Kidney (tissue), 22 donors: ENCODE measurements at places on chromosomes 7 and 10.
A peak's percentile ranks its signal among the peaks of the same experiment; 100 is the strongest.

DNA sequence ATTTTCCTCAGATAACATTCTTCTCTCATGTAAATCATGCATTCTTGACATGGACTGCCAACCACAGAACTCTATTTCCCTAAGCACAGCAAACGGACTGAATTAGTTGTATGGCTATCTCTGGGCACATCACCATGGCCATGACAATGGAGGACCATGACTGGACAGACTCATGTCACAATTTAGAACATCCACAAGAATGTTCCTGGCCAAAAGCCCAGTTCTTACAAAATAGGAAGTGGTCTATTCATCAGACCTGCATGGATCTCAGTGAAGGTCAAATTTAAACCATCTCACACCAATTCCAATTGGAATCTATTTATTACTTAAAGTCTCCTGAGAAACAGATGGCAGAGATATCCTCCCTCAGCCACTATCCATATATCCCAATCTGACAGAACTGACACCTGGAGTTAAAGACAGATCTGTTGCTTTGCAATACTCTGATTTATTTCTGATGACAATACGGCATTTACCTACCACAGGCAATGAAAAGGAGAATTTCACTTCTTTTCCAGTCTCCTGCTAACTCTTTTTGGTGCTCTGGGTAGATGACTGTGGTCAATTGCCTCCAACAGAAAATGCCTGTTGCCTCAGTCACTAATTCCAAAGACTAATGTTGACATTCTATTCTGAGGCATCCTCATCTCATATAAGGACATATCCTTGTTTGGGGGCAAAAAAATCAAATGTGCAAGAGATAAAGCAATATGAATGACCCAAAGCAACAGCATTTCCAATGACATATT is 254.8 kb downstream of the HTR7 start:
- H3K27ac ChIP-seq: no peak overlapping the region
- no peak for DNase-seq
- no peaks in the 10 kb centered on the region for H3K4me1 ChIP-seq
- no peaks in the 10 kb centered on the region for H3K27me3 ChIP-seq
- H3K4me3 ChIP-seq: no peak overlapping the region
- H3K36me3 ChIP-seq: no peaks in the 10 kb centered on the region

- DNase-seq: no peak
- no peaks in the 10 kb centered on the region for H3K27me3 ChIP-seq
- H3K36me3 ChIP-seq: no peaks in the 10 kb centered on the region
- no peak overlapping the region for H3K4me3 ChIP-seq
These were observed 2.9 kb downstream of the CDK14 start for GRCh38 chr7:90599038-90599437.

DNA sequence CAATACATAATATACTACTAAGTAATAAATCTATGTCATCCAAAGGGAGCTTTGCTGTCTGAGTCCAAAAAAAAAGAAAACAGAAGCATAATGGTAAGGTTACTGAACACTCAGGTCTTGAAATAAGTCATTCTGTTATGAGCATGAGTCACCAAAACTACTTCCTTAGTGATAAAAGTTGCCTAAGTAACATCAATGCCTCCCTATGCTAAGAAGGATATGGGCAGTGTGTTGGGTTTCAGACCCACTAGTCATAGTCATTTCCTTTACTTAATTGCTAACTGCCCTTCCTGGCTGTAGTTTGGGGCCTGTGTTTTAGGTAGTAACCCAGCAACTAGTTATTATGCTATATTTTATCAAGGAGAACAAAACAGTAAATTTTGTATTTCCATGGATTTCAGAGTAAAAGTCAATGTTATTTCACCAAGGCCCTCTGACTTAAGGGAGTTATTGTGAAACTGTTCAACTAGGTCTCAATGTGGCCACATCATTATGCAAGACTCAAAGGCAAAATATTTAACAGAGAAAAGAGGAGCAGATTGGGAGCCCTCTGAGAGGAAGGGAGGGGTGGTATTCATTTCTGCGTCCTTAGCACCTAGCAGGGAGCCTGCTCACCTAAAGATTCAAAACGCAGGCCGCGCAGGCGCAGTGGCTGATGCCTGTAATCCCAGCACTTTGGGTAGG is 11.7 kb upstream of the VIM start:
- H3K4me3 ChIP-seq: no peak overlapping the region
- no peaks in the 10 kb centered on the region for H3K36me3 ChIP-seq
- no peaks in the 10 kb centered on the region for H3K4me1 ChIP-seq
- H3K27ac ChIP-seq: peak overlapping the region; percentile 18
- H3K27me3 ChIP-seq: no peaks in the 10 kb centered on the region

- no peak overlapping the region for H3K4me3 ChIP-seq
- H3K36me3 ChIP-seq: no peaks in the 10 kb centered on the region
- no peaks in the 10 kb centered on the region for H3K27me3 ChIP-seq
- H3K4me1 ChIP-seq: no peaks in the 10 kb centered on the region
- H3K27ac ChIP-seq: no peak overlapping the region
These were observed 208.0 kb downstream of the SFMBT2 start for GRCh38 chr10:7202793-7203355.

- peak; percentile 85 for DNase-seq
- peaks cover 4% of the 10 kb centered on the region for H3K36me3 ChIP-seq
- H3K4me3 ChIP-seq: peak overlapping the region; percentile 35
- no peaks in the 10 kb centered on the region for H3K4me1 ChIP-seq
These were observed 31.8 kb upstream of the TOMM7 start for GRCh38 chr7:22854158-22855048.

- H3K27ac ChIP-seq: no peak overlapping the region
- no peaks in the 10 kb centered on the region for H3K36me3 ChIP-seq
- DNase-seq: no peak
- no peak overlapping the region for H3K4me3 ChIP-seq
These were observed 162.3 kb upstream of the NPS start for GRCh38 chr10:127386606-127387327.

DNA sequence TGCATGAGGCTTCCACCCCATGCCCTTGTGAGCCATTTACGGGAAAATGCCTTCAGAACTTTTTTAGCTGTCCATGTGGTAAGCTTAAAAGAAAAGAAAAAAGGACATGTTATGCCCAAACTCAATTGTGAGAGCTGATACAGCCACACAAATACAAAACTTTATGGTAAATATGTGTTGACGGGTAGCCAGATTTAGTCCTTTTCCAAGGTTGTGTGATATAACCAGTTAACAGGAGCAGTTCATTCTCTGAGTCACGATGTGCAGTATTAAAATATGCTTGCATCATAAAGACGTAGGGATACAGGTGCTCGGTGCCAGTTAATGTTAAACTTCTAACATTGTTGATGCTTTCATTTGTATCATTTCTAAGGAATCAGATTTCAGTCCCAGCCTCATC is 350.4 kb downstream of the DNAJB6 start:
- peaks cover 56% of the 10 kb centered on the region for H3K27me3 ChIP-seq
- no peaks in the 10 kb centered on the region for H3K4me1 ChIP-seq

DNA sequence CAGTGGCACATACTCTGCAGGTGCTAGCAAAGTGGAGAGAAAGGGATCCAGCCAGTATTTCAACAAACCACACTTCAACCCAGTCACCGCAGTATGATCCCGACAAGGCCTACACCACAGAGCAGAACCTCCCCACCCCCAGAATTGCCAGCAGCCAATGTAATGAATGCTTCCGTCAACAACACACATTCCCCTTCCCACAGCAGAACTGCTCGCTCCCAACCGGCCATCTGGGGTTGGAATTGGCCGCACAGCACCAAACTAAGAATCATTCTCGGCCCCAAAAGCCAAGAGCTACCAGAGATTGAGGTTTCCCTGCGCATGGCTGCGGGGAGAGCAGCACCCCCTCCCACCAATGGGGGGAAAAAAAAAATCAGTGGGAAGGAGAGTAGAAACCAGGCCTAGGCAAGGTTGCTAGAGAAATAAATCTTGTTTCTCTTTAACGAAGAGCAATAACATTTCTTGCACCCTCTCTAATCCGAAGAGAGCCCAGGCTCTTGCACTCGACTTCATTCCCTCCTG is 1.1 kb downstream of the WASL start:
- peak; percentile 83 for DNase-seq
- peak overlapping the region; percentile 93 for H3K4me3 ChIP-seq
- H3K27ac ChIP-seq: peak overlapping the region; percentile 96
- no peaks in the 10 kb centered on the region for H3K36me3 ChIP-seq
- H3K27me3 ChIP-seq: no peaks in the 10 kb centered on the region

DNA sequence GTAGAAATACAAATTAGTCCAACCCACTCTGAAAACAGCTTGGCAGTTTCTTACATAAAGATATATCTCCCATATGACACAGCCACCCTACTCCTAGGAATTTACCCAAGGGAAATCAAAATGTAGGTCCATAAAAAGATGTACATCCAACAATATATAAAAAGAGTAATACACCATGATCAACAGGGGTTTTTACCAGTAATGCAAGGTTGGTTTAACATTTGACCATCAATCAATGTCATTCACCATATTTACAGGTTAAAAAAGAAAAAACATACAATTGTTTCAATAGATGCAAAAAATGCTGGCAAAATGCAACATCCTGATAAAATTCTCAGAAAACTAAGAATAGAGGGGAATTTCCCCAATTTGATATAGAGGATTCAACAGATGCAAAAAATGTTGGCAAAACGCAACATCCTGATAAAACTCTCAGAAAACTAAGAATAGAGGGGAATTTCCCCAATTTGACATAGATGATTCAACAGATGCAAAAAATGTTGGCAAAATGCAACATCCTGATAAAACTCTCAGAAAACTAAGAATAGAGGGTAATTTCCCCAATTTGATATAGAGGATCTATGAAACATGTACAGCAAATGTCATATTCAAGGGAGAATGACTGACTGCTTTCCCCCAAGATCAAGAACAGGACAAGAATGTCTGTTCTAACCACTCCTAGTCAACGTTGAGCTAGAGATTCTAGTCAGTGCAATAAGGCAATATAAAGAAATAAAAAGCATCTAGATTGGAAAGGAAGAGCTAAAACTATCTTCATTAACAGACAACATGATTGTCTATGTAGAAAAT is 13.7 kb downstream of the ADAP1 start:
- no peaks in the 10 kb centered on the region for H3K27me3 ChIP-seq
- no peak overlapping the region for H3K4me3 ChIP-seq
- no peak for DNase-seq
- no peak overlapping the region for H3K27ac ChIP-seq
- H3K36me3 ChIP-seq: no peaks in the 10 kb centered on the region

DNA sequence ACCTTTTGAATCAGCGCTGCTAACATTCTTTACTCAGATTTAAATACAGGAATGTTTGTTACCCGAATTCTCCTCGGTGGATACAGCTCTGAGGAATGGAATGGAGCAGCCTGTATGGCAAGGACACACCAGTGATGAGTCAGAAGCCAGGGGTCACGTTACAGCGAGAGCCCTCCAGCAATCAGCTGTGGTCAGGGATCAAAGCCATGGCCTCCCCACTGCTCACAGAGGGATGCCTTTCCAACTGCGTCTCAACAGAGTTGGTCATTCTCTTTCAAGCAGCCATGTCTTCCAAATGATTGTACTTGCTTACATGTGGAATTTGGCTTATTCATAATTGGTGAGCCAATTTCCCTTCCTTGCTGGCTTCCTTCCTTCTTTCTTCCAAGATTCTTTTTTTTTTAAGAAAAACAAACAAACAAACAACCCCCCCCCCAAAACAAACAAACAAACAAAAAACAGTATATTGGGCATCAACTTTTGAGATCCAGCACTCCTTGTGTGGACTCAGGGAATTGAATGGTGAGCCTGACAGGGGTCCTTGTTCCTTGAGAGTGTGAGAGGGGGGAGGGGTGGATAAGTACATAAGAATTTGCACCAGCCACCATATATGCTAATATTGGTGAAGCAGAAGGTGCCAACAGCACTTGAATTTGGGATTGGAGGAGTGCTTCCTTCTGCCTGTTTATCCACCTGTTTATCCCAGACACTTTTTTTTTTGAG is 100.2 kb downstream of the ATXN7L1 start:
- no peak overlapping the region for H3K27ac ChIP-seq
- no peaks in the 10 kb centered on the region for H3K27me3 ChIP-seq
- peak; percentile 82 for DNase-seq

GRCh38 chr10:119665901-119666708 is 14.9 kb downstream of the BAG3 start:
- peaks cover 48% of the 10 kb centered on the region for H3K4me1 ChIP-seq
- H3K4me3 ChIP-seq: no peak overlapping the region
- H3K36me3 ChIP-seq: peaks cover 7% of the 10 kb centered on the region
- peak; percentile 53 for DNase-seq
- H3K27me3 ChIP-seq: no peaks in the 10 kb centered on the region
- peak overlapping the region; percentile 88 for H3K27ac ChIP-seq

DNA sequence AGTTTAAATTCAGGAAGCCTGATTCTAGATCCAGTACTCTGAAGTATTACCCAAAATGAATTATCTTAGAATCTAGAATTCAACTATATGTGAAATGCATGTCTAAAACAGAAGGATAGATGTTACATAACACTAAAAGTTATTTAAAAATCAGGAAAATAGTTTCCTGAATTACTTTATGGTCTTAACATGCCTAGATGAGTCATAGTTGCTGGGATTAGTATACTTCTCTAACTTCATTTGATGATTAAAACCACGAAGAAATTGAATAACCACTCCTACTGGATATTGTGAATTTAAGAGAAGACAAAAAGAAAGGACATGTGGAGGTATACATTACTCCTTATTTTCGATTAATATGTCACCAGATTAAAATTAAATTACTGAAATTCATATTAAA is 65.5 kb downstream of the ATAD1 start:
- H3K4me3 ChIP-seq: no peak overlapping the region
- no peaks in the 10 kb centered on the region for H3K4me1 ChIP-seq
- no peak overlapping the region for H3K27ac ChIP-seq
- no peaks in the 10 kb centered on the region for H3K27me3 ChIP-seq
- no peaks in the 10 kb centered on the region for H3K36me3 ChIP-seq
- no peak for DNase-seq

DNA sequence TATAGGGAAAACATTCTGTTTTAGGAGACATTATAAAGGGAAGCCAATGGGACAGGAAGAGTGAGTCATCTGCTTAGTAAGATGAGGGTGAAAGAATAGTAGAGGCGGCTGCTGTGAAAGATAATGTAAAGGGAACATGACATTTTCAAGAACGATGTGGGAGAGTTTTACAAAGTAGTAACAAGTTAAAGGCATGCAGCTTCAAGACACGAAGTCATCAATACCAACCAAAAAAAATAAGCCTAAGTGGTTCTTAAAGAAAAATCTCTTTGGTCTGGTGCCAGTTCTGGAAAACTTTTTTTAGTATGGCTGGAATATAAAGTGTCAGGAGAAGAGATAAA is 6.1 kb downstream of the GSTO1 start:
- no peaks in the 10 kb centered on the region for H3K27me3 ChIP-seq
- no peak for DNase-seq
- no peak overlapping the region for H3K4me3 ChIP-seq
- no peak overlapping the region for H3K27ac ChIP-seq
- H3K4me1 ChIP-seq: peaks cover 17% of the 10 kb centered on the region
- H3K36me3 ChIP-seq: peaks cover 58% of the 10 kb centered on the region
